Astrocyte of the hippocampus (primary cell): ENCODE measurements at places on chromosomes 16 and 17.

DNA sequence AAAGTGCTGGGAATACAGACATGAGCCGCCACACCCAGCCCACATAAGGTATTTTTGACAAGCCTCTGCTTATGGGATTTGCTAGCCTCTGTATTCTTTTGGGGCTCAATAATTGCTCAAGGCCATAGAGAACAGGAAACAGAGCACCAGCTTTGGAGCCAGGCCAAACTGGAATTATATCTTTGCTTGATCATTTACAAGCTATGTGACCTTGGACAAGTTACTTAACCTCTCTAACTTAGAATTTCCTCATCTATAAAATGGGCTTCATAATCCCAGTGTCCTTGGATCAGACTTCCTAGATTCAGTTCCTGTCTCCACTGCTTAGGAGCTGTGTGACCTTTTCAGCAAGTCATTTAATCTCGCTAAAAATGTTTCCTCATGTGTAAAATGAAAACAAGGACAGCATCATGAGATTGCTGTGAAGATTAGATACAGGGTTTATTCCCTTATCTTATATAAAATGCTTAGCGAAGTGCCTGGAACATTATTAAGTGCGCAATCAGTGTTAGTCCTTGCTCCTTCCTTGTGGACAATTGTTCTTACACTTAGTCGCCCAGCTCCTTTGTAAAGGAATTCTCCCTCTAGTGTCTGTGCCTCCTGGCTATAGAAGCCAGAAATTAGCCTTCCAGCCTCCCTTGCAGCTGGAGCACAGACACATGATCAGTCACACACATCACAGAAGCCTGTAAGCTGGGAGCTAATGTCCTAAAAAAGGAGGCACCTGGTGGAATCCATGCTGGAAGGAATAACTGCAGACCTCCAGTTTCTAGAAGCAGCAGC lies 16.6 kb downstream of the KRT9 start:
- no peak for DNase-seq

DNA sequence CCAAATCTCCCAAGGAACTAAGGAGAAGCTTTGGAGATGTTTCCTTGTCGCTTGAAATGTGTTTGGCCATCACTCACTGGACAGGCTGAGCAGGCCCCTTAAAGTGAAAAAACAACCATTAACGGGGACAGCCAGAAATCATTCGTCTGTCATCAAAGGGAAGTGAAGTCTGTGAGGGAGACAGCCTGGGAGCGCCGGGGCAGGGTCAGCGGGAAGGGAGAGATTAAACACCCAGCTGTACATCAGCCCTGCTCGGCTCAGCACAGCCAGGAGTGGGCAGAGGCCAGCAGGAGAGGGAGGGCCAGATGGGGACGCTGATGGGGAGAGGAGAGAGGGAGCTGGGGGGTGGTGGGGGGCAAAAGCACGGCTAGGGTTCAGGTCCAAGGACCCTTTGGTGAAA lies 105.1 kb downstream of the SDK2 start:
- DNase-seq, result no peak

GRCh38 chr16:84537491-84538151 lies 33.2 kb upstream of the MEAK7 start:
- DNase-seq, result no peak

DNA sequence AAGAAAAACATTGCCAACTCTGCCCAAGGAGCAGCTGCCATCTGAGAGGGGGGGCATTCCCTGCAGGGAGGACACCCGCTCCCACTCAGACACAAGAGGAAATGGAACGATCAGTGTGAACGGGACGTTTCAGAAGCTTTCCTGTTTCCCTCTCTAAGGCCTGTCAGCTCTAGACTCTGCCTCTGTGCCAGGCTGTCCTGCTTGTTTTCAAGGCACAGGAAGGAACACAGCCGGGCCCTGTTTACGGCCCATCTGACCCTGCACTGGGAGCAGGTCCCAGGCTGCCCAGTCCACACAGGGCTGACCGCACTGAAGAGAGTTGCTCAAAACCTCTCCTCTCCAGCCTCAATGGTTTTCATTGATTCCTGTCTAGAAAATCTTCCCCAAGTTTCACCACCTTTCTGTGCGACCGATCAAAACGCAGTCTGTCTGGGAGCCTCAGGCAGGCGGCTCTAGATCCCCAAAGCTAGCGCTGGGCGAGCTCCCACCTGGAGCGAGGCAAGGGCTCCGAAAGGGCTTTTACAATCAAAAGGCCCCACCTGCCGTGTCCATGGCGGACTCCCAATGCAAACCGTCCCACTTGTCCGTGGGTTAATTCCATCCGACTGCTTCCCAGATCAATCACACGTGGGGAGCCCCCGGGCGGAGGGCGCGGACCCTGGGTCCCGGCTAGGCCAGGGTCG lies 1.5 kb downstream of the PIEZO1 start:
- peak; percentile 55 for DNase-seq

- peak; percentile 31 for DNase-seq
Observed at GRCh38 chr17:72119077-72119872, 1.5 kb upstream of the SOX9 start.

GRCh38 chr17:80826955-80827645 lies 164.5 kb upstream of the CHMP6 start:
- DNase-seq, result peak; percentile 98

GRCh38 chr16:57892447-57893096 lies 78.4 kb downstream of the CNGB1 start:
- DNase-seq, result peak; percentile 48

- no peak for DNase-seq
Observed at GRCh38 chr17:57968456-57968855, 13.2 kb upstream of the CUEDC1 start.

DNA sequence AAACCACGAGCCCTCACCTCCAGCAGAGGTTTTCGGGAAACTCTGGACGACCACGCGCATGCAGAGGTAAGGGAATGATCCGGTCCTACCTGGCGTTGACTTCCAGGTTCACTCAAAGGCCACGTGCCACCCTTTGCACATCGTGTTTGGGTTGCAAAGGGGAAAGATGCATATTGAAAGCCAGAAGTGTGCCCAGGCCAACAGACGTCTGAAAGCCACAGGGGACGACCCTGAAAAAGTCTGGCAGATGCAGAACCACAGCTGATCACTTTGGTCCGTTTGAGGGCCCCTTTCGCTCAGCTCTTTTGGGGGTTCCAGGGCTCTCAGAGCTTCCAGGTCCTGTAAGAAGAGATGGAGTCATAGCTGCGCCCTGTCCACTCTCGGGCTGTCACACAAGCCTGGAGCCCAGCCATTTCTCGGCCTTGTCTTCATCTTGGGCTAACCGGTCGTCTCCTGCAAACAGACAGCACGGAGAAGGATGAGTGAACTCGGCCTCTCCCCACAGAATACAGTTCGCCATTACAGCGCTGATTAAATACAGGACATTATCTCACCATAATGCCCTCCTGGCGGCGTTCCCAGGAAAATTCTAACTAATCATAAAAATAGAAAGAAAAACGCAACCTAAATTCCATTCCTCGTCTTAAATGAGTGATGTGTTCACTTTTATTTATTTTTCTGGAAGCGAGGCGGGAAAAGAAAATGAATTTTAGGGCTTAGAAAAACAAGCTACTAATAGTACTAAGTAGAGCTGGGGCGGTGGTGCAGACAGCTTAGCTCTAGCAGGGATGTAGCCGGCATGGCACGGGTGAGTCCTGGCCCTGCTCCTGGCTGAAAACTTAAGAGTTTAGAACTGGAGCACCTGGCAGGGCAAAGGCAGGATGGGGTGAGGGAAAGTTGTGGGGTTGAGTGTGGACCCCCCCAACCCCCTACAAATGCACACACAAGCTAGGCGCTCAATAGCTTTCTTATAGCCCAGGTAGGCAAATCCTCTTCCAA lies 45.5 kb upstream of the ZFHX3 start:
- DNase-seq, result peak; percentile 25

- no peak for DNase-seq
Observed at GRCh38 chr16:24983561-24983960, 31.6 kb downstream of the ARHGAP17 start.

DNA sequence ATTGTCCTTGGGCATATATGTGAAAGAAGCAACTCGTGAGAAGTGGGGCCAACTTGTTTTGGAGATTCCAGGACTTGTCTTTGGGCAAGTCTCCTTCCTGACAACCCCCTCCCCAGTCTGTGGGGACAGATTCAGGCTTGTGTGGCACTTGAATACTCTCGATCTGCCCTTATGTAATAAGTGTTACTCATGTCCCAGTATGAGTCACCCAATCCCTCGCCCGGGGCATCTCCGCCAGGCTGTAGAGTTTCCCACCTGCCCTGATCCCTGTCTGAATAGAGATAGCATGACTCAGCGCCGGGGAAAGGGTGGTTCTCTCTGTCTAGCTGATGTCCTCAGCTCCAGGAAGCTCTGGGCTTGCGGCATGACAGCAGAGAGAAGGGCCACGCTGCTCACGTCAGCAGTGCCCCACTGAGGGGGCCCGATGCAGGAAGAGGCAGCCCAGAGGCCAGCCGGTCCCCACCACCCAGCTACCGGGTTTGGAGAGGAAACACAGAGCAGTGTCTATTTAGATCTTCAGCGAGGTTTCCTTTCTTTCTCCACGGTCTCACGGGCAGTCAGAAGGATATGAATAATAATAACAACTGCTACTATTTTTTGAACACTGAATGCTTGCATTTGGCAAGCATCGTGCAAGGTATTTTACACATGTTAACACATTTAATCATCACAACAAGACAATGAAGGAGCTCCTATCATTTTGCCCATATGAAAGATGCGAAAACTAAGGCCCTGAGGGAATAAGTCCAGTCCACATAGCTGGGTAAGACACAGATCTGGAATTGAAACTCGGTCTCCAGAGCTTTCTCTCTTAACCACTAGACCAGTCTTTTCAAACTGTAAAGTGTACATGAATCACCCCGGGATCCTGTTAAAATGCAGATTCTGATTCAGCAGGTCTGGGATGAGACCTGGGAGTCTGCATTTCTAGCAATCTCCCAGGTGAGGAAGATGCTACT lies 426.7 kb upstream of the MAF start:
- DNase-seq, result peak; percentile 91

DNA sequence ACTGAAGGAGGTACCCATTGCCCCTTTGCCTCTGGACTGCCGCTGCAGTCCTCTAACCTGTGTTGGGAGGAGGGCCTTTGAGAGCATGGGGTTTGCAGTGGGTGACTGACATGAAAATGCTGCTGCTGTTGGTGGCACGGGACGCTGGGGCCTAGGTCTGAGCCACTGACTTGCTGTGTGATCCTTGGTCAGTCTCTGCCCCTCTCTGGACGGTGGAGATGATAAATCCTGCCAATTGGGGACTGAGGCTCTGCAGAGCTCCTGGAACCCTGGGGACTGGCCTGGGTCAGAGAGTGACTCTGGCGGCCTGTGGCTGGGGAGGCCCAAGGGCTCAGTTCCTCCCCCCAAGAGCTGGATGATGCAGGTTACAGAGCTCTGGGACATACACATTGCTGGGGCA lies 6.1 kb upstream of the PYDC1 start:
- no peak for DNase-seq

DNA sequence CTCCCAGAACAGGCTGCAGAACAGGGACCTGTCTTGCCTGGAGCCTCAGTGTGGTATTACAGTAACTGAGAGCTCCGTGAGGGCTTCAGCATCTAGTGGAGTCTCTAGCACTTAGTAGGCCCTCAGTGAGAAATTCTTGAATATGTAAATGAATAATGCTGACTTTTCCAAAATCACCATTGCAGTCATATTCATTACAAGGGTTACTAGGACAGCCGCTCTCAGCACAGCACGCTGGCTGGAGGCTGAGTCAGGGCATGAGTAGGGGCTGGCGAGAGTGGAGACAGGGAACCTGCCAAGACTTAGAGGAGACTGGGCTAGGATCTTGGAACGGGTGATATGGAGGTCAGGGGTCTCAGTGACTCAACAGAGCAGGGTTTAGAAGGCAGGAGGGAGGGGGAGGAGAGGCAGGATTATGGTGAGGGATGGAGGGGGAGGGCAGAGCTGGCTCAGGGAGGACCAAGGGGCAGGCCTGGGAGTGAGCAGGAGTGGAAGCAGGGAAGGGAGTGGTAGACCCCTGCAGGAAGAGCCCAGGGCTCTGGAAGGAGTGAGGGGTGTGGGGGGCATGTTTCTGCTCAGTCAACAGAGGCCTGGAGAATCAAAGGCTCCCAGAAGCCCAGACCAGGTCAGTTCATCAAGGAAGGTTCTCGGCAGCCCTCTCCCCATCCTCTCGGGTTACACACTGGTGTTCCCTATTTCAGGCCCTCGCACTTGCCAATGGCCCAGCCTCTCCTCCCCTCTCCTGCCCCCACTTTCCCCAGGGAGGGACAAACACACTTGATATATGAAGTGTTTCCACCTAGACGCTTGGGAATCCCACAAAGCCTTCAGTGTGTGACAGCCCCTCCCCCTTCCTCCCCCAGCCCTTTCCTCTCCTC lies 42.3 kb downstream of the FZD2 start:
- DNase-seq, result peak; percentile 92

DNA sequence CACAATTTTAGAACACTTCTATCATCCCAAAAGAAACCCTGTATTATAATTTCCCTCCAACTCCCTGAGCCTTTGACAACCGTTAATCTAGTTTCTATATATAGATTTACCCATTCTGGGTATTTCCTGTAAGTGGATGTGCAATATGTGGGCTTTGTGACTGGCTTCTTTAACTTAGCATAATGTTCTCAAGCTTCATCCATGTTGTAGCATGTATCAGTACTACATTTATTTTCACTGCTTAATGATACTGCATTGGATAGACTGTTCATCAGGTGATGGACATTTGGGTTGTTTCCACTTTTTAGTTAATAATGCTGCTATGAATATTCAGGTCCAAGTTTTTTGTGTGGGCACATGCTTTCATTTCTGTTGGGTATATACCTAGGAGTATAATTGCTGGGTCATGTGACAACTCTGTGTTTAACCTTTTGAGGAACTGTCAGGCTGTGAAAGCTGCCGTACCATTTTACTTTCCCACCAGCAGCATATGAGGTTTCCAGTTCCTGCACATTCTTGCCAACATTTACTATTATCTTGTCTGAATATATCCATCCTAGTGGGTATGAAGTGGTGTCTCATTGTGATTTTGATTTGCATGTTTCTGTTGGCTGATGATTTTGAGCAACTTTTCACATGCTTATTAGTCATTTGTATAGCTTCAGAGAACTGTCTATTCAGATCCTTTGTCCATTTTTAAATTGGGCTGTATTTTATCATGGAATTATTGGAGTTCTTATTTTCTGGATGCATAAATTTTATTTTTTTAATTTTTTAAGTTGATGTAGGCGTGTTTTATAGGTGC lies 16.4 kb downstream of the REXO5 start:
- DNase-seq, result no peak

DNA sequence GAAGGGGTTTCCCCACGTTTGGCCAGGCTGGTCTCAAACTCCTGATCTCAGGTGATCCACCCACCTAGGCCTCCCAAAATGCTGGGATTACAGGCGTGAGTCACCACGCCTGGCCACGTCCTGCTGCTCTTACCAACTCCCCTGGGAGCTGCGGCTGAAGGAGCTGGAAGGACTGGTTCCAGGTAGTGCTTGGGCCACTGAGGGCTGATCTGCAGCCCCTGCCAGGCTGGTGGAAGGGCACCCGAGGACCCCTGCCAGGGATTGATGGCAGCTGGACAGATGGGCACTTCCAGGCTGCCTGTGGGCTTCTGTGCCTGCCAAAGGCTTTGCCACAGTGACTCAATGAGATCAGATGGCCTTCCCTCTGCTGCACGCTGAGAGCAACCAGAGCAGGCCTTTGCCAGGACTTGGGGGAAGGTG lies 2.3 kb downstream of the OXLD1 start:
- no peak for DNase-seq

- DNase-seq, result no peak
Observed at GRCh38 chr16:88065747-88066142, 114.5 kb downstream of the BANP start.

GRCh38 chr17:47990962-47991731 lies 20.2 kb downstream of the CDK5RAP3 start:
- DNase-seq, result no peak
